ENCODE measurements at places on chromosomes 2 and 18.

DNA sequence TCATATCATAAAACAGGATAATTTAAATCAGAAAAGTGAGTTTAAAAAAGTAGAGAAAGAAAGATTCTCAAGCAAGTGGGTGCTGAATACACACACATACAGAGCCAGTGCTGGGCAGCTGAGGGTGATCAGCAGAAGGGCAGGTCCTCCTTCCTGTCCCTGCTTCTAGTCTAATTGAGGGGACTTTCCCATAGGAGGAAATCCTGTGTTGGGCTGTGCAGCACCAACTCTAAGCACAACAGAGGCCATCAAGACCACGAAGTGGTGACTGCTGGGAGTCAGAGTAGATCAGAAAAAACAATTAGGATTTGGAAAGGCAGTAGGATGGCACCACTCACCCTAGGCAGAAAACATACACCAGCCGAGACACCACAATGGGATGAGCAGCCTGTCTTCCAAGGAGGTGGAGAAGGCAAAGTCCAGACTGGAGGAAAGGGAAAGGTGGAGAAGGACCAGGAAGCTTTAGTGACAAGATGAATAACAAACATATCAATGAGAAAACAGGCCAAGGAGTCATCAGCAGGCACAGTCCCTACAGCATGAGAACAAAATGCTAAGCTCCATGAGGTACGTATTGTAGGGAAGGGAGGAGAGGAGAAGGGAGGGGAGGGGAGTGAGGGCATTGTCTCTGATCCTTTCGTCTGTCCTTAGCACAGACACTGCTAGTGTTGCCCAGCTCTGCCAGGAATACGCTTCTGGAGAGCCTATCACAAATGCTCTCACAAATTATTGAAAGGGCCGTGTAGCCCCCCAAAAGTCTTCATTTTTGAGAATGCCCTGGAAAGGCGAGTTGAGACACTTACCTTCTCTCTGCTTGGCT is 16.7 kb upstream of the MSGN1 start:
- DNase-seq = no peak

GRCh38 chr2:99811544-99811943 is 321.7 kb upstream of the REV1 start:
- no peak for DNase-seq

GRCh38 chr2:72619626-72620025 is 206.2 kb downstream of the EXOC6B start:
- DNase-seq = no peak

GRCh38 chr2:233680361-233681045 is 1.2 kb upstream of the UGT1A7 start:
- DNase-seq = no peak

GRCh38 chr2:5164776-5165525 is 527.2 kb upstream of the SOX11 start:
- DNase-seq = peak; percentile 5

GRCh38 chr18:56380685-56381084 is 257.7 kb downstream of the TXNL1 start:
- DNase-seq = no peak

DNA sequence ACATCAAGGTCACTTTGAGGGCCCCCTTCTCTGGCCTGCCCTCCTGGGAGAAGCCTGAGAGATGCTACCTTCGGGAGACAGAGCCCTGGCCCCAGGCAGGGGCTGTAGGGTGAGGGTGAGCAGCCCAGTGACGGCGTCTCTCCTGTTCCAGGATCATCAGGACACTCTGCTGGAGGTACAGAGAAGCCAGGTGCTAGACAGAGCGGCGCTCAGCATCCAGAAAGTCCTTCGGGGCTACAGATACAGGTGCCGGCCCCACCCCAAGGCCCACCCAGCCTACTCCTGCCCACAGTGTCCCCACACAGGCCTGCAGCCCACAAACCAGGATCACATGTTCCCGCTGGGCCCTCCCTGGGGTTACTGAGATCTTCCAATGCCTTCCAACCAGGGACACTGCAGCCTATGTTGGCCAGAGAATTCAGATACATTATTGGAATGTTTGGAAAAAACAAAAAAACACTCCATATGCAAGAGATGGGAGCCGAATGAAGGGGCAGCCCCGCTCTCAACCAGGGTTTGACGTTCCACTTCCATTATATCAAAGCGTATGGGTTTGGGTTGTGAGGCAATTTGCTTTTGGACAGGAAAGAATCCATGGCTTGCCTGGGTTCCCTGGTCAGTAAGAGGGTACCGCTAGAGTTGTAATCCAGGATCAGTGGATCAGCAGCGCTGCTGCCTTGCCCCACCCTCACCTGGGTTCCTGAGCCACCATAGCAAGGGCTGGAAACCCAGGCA is 49.5 kb upstream of the GPR17 start:
- no peak for DNase-seq

DNA sequence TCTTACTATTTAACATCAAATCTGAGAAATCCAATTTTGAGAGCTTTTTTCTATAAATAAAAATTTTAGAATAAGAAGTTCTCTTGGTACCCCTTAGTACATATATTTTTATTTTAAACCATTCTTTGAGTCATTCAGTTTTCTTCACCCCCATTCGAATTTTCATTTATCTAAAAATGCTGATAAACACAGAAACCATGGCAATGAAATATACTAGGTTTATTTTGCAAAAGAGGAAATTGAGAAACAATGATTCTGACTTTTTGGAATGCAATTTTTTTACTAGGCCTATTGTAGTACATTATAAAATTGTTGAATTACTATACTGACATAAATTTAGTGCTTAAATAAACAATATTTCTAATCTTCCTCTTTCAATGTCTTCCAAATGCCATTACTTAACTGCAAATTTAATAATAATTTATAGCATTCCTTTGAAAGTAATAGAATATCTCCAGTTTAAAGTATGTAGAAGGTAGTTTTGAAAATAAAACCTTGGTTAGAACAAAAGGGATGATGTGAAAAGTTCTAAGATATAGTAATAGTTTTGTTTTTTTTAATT is 46.3 kb downstream of the TANK start:
- DNase-seq = no peak

DNA sequence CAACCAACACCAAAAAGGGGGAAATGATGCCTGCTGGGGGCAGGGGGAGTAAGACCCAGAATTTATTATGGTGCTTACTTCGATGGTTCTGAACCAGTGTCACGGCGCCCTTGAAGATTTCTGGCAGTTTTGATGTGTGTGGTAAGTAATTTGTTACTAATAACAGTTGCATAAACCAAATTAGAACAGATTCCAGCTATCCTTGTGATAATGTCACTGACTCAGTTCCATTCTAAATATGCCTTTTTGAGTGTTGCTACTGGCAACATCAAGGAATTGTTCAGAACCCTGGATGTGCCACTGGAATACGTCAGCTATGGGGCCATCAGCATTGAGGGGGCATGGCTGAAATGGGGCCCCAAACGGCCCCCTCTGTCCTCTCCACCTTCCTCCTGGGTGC is 11.6 kb downstream of the SAG start:
- DNase-seq = no peak

DNA sequence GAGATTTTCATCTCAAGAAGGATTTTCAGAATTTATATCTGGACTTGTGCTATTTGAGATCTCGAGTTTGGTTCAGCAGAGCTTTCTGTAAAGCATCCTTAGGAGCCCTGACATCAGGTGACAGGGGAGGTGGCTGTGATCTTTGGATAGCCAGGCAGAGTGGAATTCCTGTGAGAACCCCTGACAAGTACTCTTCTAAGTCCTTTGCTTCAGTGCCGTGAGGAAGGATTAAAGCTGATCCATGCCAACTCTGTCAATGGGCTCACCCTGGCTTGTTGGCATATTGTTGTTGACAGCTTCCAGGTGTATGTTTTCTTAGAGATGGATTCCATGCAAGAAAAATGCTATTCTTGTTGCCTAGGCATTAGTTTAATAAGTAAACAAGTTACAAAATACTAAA is 38.0 kb upstream of the NFE2L2 start:
- no peak for DNase-seq

DNA sequence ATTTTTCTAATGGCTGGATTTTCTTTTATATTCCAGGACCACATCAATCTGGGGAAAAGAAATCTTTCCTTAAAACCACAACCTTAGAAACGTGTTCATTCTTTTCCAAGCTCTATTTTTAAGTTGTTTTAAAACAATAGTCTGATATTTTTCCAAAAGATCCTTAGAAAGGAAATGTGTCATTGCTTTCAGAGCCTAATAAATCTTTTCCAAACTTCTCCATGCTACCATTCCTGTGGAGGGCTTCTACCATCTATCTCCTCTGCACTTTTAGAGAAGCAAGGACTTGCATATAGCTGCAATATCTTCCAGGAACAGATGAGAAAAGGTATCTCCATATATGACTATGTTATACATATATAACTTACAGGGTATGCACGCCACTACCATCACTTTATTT is 21.2 kb downstream of the WDFY1 start:
- no peak for DNase-seq

DNA sequence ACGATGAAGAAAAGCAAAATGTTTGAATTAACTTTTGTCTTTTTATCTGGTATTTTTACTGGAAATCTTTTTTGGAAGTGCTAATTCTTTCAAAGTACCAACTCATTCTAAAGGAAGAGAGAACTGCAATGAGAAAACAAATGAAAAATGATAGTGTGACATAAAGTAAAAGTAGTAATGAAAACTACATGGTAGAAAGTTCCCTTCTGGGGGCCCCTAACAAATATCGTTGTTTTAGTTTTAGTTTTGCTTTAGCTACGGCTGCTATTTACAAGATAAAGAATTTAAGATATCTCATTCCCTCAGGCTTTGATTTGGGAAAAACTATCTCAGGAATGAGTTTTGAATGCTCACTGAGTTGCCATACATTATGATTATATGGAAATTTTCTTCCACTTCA is 161.4 kb downstream of the XIRP2 start:
- DNase-seq = no peak

DNA sequence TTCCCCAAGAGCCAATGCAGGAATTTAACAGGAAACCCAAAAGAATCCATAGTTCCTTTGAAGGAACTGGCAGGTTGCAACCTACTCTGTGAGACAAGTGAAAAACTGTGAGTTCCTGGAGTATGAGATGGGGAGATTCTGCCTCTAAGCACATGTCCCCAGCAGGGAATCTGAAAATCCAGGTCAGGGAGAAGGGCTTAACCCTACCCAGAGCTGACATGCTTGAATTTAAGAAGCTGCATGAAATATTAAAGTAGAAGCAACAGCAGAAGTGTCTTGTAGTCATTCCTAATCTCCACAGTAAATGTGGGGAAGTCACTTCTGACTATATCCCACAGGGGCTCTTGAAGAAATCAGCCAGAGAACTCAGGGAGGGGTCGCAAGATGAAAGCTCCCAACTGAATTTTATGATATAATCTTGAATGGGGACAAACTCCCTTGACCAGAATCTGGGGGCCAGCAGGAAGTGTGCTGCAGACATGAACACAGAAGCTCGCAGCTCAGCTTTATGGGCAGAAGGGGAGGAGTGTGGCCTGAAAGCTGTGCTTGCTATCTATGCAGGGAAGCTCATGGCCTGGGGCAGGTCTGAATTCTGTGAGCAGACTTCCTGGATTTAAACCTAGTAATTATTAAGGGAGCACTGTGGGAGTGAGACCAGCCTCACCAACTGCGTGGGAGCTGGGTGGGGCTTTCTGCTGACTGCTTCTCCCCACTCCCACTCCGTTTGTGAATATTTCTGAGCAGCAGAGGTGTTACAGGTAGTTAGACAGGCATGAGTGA is 184.1 kb upstream of the KYNU start:
- no peak for DNase-seq

GRCh38 chr2:28658369-28658768 is 93.3 kb upstream of the PPP1CB start:
- DNase-seq = no peak

- DNase-seq = no peak
These were observed 16.4 kb downstream of the FAP start for GRCh38 chr2:162226836-162227235.

DNA sequence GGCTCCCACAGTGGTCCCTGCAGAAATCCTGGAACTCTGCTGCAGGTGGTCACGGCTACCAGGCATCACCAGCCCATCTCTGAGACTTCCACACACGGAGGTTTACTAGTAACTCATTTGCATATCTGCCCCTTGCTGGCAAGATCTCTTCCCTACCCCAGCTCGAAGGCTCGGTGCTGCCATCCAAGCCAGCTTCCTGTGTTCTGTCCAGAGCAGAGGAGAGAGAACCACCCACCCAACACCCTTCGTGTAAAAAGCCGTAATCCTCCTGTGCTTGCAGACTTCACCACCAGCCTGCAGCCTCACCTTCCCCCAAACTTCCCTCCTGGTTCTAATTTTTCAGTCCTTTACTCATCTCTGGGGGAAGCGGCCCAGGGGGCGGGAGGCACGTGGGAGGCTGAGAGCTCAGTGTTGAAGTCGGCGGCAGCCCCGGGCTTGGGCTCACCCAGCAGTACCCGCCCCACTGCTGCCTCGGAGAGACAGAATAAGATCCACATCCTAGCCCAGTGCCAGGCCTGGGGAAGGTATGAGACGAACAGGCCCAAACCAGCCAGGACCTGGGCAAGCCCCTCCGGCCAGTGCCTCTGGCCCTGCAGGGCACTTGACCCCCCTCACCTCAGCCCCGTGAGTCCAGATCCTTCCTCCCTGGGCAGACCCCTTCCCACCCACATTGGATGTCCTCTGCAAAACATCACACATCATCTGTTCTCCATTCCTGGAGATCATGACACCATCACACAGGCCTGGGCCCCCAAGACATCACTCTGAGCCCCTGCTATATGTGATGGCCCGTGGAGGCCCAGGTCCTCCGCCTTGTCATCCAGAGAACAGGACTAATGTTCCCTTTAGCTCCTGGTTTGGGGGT is 145.8 kb upstream of the ID2 start:
- no peak for DNase-seq

GRCh38 chr18:23812546-23813440 is 123.5 kb downstream of the LAMA3 start:
- no peak for DNase-seq

DNA sequence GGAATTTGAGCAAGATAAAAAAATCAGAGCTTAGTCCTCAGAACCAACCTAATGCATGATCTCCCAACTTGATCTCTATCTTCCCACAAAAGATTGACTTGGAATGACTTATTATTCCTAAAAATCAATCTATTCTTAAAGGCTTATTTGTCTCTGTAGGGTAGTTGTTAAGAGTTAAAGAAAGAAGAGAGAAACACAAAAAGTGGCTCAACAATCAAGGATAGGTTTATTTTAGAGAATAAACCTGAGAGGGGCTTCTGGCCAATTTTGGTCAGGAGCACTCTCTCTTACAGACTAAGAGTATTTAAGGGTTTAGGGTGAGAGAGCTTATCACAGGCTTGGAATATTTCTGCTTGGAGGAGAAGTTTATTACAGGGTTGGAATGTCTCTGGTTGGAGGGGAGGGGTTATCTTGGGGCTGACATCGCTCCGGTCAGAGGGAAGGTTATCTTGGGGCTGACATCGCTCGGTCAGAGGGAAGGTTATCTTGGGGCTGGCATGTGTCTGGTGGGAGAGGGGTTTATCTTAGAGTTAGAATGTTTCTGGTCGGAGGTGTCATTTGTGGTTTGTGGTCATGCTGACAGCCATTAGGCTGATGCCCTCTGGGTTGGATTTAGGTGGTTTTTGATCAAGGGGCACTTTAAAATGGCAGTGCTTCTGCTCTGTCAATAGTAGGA is 2.4 kb upstream of the MFF start:
- DNase-seq = no peak

- DNase-seq = no peak
These were observed 48.8 kb upstream of the ITSN2 start for GRCh38 chr2:24409171-24409570.

- no peak for DNase-seq
These were observed 731.3 kb upstream of the RAB6C start for GRCh38 chr2:129248198-129248597.

GRCh38 chr2:199261239-199261638 is 196.5 kb downstream of the SATB2 start:
- no peak for DNase-seq

- no peak for DNase-seq
These were observed 131.5 kb downstream of the CAPN13 start for GRCh38 chr2:30675758-30676157.

- DNase-seq = no peak
These were observed 333.1 kb upstream of the VWC2L start for GRCh38 chr2:214077727-214078126.

All from left renal pelvis (tissue), 4 donors.